Glomerular endothelial cell (primary cell): ENCODE measurements at places on chromosomes 5 and 9.

- DNase-seq = no peak
Observed at GRCh38 chr9:137295238-137295811, 6.7 kb downstream of the NRARP start.

- DNase-seq = no peak
Observed at GRCh38 chr5:179923436-179923835, 15.7 kb upstream of the TBC1D9B start.

- DNase-seq = no peak
Observed at GRCh38 chr5:138230261-138230660, 17.1 kb upstream of the CDC23 start.

DNA sequence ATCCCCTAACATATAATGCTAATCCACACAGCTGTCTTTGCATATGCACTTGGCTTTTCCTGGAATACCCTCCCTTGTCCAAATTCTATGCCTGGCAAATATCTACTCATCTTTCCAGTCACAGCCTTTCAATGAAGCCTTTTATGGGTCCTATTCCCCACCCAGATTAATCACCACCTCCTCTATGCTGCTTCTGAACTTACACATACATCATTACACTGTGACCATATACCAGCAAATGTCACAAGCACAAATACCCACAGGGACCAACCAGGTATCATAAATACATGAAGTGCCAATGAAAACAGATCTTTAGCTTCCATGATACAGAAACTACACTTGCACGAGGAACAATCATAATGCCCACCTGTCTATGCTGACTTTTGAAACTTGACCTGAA is 22.3 kb downstream of the LPAR1 start:
- no peak for DNase-seq

DNA sequence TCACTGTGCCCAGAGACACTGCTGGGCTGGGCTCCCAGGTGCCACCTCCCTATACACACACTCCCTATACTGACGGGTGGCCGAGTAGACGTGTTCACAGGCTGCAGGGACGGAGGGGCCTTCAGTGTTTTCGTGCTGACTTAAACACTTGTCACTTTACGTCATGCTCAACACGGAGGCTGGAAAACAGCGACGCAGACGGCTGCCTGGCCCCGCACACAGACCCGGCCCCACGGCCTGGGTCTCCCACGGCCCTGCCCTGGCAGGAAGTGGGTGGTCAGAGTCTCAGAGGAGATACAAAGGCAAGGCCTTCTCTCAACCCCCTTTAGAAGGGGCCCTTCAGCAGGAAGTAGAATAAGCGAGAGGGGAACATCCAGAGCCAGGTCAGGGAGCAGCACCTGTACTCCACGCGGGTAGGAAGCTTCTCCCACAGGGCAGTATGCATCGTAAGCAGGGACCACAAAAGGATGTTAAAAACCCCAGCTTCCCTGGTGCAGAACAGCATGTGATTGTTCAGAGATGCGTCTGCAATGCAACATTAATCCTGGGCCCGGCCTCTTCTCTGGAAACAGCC is 11.9 kb upstream of the TBC1D9B start:
- DNase-seq = no peak

DNA sequence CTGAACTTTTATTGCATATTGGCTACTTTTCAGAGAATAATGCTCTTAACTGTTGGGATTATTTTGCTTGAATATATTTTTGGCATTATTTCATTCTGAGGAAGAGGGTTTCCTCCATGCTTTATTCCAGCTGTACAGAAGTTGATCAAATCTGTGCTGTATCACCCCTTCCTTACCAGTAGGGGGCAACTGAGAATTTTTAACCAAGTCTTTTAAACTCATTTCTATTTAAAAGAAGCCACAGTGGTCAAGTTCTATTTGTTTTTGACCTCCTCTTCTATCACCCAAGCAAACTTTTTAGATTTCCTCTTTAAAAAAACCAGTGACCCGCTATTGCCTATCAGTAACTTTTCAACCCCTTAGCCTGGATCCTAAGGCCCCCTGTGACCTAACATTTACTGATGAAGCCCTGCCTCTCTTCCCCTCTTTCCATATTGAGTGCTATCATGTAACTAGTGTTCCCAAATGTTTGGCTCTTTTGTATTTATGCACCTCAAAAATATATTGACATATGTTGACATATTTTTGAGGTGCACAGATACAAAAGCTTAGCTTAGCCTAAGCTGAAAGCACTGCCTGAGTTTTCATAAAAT is 80.6 kb downstream of the FBXO4 start:
- DNase-seq = no peak

- DNase-seq = peak; percentile 41
Observed at GRCh38 chr9:87324613-87325194, 173.0 kb upstream of the DAPK1 start.

DNA sequence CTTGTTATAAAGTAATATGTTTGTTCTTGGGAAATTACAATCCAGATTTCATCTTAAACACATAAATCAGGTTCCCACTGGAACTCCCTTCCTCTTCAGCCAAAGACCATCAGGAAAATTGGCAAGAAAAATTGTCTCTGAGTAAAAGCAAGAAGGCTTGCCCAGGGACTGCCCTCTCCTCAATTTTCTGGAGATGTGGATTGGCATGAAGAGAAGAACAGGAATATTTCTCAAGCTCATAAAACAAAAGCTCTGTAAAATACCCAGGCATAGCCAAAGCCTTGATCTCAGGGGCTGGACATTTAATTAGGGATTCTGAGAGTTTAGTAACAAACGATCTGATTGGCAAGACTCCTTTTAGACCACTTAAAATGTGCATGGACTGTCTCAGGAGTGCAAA is 223.4 kb downstream of the ZNF608 start:
- DNase-seq = no peak

DNA sequence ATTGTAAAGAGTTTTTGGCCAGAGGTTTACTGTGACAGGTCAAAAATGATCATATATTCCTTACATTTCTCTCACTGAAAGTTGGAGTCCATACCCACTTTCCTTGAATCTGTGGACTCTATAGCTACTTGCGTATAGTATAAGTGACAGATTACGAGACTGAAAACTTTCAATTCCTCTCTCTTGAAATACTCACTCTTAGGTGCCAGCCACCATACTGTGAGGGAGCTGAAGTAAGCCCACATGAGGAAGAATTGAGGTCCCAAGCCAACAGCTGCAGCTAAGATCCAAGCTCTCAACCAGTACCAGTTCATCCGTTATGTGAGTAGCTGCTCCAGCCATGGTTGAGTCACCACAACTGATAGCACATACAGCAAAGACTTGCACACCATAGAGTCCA is 128.1 kb upstream of the FAM174A start:
- DNase-seq = no peak

DNA sequence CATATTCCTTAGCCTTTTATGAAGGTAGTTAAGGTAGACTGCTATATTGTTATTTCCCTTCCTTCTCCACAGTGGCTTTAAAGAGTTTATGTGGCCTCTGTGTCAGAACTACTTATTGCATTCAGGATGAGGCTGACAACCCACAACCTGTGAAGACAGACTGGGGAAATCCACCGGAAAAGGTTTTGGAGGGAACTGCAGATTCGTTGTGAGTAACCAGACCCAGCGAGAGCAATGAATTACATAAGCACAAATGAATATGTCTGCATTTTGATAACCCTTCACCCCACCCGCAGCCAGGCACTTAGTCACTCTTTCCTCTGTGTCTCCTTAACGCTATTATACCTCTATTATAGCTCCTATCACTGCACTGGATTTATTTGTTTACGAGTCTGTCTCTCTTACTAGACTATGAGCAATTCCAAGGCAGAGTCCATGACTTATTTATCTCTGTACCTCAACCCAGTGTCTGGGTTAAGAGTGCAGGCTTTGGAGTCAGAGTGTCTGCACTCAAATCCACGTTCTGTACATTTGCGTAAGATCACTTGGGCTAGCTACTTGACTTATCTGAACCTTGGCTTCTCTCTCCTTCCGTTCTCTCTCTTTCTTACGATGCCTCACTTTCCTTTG is 19.2 kb downstream of the KCTD16 start:
- DNase-seq = peak; percentile 87

- DNase-seq = no peak
Observed at GRCh38 chr9:123338710-123339665, 17.0 kb upstream of the CRB2 start.

DNA sequence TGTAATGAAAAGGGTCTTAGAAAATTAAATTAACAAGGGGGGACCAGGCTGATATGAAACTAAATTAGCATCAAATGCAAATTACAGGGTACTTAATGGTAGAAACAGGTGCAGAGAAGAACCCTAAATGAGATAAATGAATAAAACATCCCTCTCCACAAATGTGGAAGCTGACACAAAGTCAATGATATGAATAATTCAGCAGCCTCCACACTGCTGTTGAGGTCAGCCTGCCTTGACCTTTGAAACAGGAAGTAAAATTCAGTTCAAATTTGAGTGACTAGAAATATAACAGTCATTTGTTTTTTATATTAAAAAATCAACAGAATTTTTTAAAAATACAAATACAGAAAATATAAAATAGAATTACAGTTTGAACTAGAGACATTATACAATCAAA is 40.0 kb downstream of the EBF1 start:
- DNase-seq = no peak

GRCh38 chr9:71924576-71924975 is 13.1 kb downstream of the C9orf85 start:
- no peak for DNase-seq

- no peak for DNase-seq
Observed at GRCh38 chr5:149128023-149128875, 13.0 kb upstream of the ABLIM3 start.

GRCh38 chr9:124045076-124045829 is 33.7 kb downstream of the LHX2 start:
- no peak for DNase-seq

- DNase-seq = no peak
Observed at GRCh38 chr5:134846641-134846960, 833 bp downstream of the C5orf24 start.

GRCh38 chr5:1951165-1951816 is 68.6 kb upstream of the IRX4 start:
- no peak for DNase-seq

DNA sequence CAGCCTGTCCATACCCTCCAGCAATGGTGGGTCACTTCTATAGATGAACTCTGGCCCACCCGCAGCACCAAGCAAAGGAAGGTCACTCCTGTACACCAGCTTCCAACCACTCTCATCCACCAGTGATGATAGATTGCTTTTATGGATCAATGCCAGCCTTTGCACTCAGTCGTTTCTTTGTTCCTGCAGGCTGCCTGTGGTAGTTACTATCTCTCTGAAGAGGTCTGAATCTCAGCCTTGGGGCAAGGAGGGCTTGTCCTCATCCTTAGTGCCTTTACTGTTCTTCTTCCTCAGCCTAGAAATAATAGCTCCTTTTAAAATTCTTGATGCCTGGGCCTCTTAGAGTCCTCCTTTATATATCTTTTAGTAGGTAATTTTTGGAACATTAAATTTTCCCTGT is 100.8 kb downstream of the TMC1 start:
- DNase-seq = no peak

DNA sequence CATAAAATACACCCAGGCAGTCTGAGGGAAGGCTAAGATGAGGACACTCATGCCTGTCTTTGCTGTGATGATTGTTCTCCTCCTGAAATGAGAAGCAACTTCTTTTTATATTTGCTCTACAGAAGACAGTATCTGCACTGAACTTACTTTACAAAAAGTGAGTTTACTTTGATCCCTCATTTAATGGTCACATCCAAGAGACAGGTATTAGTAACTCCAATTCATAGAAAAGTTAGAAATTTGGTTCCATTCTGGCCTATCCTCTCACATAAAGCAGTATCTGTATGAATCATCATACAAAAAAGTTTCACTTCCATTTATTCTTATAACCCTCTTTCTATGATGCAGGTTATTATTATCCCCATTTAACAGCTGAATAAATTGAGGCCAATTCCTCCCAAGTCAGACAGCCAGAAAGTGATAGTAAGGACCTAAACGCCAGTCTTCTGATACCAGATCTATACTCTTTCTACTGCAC is 15.2 kb downstream of the TSTD2 start:
- no peak for DNase-seq

DNA sequence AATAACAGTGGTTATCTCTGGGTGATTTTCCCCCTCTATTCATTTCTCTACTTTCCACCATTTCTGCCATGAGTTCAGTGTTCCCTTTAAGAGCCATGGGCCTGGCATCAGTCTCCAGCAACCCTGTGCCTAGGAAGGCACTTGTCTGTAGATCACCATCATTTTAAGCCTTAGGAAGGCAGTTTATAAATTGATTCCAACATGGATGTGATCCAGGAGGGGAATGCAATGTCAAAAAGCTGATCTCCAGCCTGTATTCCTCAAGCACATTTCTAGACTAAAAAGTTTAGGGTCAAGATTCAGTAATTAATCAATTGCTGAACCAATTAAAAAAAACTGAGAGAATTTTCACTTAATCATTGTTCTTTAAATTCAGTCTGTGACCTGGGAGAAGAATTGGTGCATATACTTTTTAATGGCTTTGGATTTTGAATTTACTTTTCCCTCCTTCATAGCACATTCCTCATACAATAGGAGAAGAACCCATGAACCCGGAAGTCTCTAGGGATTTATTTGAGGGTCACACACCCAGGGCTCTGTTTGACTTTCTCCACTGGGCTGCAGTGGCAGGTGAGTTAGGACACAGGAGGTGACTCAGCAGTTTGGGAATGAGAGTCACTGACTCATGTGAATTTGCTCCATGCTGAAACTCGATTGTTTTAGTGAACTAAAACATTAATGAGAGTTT is 6.1 kb upstream of the ERMP1 start:
- peak; percentile 45 for DNase-seq

- no peak for DNase-seq
Observed at GRCh38 chr9:111945216-111945615, 48.6 kb downstream of the UGCG start.

GRCh38 chr5:90345684-90346083 is 63.9 kb downstream of the CETN3 start:
- DNase-seq = no peak
